Activated CD4-positive, alpha-beta T cell treated with anti-CD3 and anti-CD28 coated beads, Interleukin-2, amount 10 ng/mL, durations not matched to agents 7 days and 5 days (primary cell): ENCODE measurements at places on chromosomes 12 and 14. TPM values are rescaled to one million over a fixed set of nuclear protein-coding genes. Genes with fewer than 3 reads are reported as not detected.

FAIM2 gene
- 0.50 TPM for total RNA-seq

AMN gene
- total RNA-seq: 0.15 TPM

DNA sequence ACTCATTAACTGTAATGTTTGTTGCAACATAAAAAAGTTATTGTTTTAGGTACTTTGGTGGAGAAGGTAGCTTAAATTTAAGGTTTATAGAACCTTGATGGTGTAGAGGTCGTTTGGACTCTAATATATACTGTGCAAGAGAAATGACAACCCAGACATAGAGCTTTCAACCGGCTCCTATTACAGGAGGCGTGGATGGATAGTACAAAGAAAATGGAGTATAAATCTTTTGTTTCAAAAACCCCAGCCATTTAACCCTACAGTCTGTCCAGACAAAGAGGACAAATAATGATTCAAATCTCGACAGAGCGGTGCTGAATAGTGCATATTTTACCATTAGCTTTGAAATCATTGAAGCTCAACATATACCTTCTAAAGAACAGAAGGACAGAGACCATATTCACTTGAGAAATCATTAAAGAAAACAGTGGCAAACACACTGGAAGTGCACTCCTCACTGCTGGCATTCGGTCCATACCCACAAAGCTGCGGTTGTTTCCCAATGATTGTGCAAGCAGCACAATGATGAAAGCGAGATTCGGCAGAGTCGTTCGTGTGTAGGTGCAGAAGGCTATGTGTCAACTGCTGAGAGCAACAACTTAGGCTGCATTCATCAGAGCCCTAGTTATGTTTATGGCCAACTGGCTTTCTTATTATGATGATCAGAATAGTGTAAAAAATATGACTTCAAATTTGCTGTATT, 688.6 kb downstream of the NOVA1 start:
- H3K27ac ChIP-seq: no peak overlapping the region
- no peaks in the 10 kb centered on the region for H3K36me3 ChIP-seq
- no peaks in the 10 kb centered on the region for H3K27me3 ChIP-seq

MORN3 gene
- 3.5 TPM for total RNA-seq

GRCh38 chr12:66365718-66366490, 63.6 kb downstream of the HELB start:
- no peaks in the 10 kb centered on the region for H3K36me3 ChIP-seq
- H3K27me3 ChIP-seq: no peaks in the 10 kb centered on the region
- H3K4me1 ChIP-seq: no peaks in the 10 kb centered on the region
- H3K27ac ChIP-seq: no peak overlapping the region
- no peak for DNase-seq

- DNase-seq: peak; percentile 68
- peak overlapping the region; percentile 98 for H3K4me3 ChIP-seq
- H3K36me3 ChIP-seq: peaks cover 44% of the 10 kb centered on the region
- no peaks in the 10 kb centered on the region for H3K27me3 ChIP-seq
- peaks cover 47% of the 10 kb centered on the region for H3K4me1 ChIP-seq
Observed at GRCh38 chr12:71662849-71663560, 643 bp downstream of the ZFC3H1 start.

GRCh38 chr14:99971941-99972747, 93.1 kb upstream of the EVL start:
- peaks cover 4% of the 10 kb centered on the region for H3K36me3 ChIP-seq
- H3K4me3 ChIP-seq: peak overlapping the region; percentile 94
- H3K4me1 ChIP-seq: peaks cover 15% of the 10 kb centered on the region
- H3K27me3 ChIP-seq: peaks cover 21% of the 10 kb centered on the region

PLD4 gene
- total RNA-seq: not detected

GRCh38 chr14:40119765-40120164, 687.5 kb upstream of the FBXO33 start:
- no peak for DNase-seq
- no peak overlapping the region for H3K27ac ChIP-seq
- H3K27me3 ChIP-seq: no peaks in the 10 kb centered on the region
- H3K4me3 ChIP-seq: no peak overlapping the region

FITM1 gene
- 1.9 TPM for total RNA-seq

DNA sequence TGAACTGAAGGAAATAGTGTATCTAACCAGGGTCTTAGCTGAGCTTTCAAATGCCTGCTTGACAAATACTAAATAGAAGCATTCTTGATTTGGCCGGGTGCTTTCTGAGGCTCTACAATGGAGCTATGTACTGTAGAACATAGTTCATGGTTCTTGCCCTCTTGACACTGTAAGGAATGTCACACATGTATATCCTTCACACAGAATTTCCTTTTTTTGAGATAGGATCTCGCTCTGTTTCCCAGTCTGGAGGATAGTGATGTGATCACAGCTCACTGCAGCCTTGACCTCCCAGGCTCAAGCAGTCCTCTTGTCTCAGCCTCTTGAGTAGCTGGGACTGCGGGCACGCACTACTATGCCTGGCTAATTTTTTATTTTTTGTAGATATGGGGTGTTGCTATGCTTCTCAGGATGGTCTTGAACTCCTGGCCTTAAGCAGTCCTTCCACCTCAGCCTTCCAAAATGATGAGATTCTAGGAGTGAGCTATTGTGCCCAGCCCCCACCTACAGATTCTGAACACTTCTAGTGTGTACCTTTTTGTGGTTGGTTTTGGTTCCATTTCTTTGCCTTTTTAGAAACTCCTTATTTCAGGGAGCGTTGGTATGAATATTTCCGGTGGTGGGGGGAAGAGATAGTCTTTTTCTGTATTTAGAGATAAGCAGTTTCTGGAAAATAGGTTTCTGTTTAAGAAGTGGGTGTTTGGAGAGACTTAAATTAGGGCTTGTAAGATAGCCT, 4.2 kb downstream of the MLXIP start:
- peak; percentile 29 for DNase-seq
- H3K4me3 ChIP-seq: peak overlapping the region; percentile 92
- no peaks in the 10 kb centered on the region for H3K27me3 ChIP-seq
- peaks cover 51% of the 10 kb centered on the region for H3K36me3 ChIP-seq

GRCh38 chr14:22291406-22291805, 297.6 kb downstream of the DAD1 start:
- H3K27me3 ChIP-seq: no peaks in the 10 kb centered on the region
- DNase-seq: no peak
- H3K36me3 ChIP-seq: no peaks in the 10 kb centered on the region
- no peaks in the 10 kb centered on the region for H3K4me1 ChIP-seq
- no peak overlapping the region for H3K4me3 ChIP-seq
- no peak overlapping the region for H3K27ac ChIP-seq

DNA sequence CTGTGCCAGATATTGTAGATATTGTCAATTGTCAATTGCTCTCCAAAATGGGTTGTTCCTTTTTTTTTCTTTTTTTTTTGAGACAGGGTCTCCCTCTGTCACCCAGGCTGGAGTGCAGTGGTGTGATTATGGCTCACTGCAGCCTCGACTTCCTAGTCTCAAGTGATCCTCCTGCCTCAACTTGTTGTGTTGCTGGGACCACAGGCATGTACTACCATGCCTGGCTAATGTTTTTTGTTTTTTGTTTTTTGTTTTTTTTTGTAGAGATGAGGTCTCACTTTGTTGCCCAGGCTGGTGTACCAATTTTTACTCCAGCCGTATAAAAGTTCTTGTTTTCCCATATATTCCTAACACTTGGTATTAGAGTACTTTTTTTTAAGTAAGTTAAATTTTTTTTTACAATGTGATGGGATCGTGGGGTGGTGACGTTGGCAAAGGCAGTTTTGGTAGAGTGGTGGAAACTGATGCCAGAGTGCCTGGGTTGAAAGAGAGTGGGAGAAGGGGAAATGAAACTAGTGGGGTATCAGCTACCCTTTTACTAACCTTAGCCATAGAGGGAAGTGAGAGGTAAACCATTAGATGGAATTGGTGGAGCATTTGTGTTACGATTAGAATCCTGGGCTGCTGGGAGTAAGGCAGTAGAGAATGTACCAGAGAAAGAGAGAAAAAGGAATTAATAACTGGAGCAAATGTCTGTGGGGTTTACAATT, 33.0 kb upstream of the CFAP54 start:
- no peaks in the 10 kb centered on the region for H3K27me3 ChIP-seq
- peaks cover 4% of the 10 kb centered on the region for H3K4me1 ChIP-seq
- DNase-seq: no peak

DNA sequence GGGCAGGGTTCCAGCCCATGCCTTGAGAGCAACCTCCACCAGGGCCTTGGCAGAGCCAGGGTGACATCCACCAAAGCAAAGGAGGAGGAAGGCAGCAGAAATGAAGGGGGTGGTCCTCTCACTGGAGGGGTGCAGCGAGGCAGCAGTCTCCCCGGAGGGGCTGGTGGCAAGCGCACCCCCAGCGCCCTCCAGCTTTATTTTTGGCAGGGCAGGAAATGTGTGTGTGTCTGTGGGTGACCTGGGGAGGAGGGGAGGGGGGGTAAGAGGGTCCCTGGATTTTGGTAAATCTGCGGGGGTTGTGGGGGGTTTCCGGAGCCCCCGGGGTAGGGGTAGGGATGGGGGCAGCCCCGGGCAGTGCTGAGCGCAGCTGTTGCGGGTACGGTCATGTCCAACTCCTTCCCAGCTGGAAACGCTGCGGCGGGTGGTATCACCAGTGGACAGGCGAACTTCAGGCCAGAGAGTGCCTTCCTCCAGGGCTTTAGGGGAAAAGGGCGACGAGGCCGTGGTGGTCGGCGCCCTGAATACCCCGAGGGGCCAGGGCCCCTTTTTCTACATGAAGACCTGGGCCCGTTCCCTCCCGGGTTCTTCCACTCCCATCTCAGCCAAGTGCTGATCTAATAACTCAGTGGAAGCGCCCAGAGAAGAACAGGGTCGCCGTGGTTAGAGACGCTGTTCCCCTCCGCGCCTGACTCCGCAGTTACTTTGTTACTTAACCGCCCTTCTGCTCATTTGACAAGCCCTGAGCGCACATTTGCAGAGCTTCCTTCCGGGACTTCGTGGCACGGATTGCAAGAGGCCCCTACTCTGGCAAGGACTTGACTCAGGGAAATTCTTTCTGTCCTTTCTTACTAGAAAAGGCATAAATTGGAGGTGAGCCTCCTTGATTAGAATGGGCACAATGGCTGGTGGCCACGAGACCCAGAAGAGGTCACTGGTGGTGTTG, 55.2 kb downstream of the FOS start:
- H3K36me3 ChIP-seq: peaks cover 3% of the 10 kb centered on the region
- H3K27me3 ChIP-seq: peaks cover 6% of the 10 kb centered on the region
- peak overlapping the region; percentile 93 for H3K27ac ChIP-seq
- peak overlapping the region; percentile 61 for H3K4me3 ChIP-seq

DNA sequence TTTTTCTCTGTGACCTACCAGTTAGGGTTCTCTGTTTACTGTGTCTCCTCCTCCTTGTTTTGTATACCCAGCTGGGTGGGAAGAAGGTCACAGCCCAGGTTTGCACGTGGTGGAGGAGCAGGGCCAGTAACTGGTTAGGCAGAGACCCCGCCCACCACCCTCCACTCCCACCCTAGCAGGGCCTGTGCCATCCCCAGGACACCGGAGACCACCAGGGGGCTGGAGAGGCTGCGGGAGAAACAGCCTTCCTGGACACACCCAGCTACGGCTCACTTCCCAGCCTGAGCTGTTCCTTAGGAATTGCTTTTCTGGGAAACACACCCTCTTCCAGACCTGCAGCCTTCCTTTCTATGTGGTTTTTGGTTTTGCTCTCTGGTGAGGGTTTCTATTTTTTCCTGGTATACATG, 21.1 kb downstream of the BDKRB2 start:
- no peaks in the 10 kb centered on the region for H3K27me3 ChIP-seq
- no peak for DNase-seq
- no peak overlapping the region for H3K4me3 ChIP-seq
- no peaks in the 10 kb centered on the region for H3K36me3 ChIP-seq
- H3K27ac ChIP-seq: no peak overlapping the region

- H3K27me3 ChIP-seq: no peaks in the 10 kb centered on the region
- H3K36me3 ChIP-seq: peaks cover 24% of the 10 kb centered on the region
- H3K27ac ChIP-seq: peak overlapping the region; percentile 89
- H3K4me1 ChIP-seq: peaks cover 84% of the 10 kb centered on the region
Observed at GRCh38 chr12:12812618-12813119, 477 bp upstream of the DDX47 start.
